ENCODE measurements at places on chromosomes 12 and 14.

- no peak for DNase-seq
Observed at GRCh38 chr12:131134523-131135310, 181.0 kb downstream of the ADGRD1 start.

- DNase-seq = no peak
Observed at GRCh38 chr14:29039171-29039570, 272.6 kb downstream of the FOXG1 start.

DNA sequence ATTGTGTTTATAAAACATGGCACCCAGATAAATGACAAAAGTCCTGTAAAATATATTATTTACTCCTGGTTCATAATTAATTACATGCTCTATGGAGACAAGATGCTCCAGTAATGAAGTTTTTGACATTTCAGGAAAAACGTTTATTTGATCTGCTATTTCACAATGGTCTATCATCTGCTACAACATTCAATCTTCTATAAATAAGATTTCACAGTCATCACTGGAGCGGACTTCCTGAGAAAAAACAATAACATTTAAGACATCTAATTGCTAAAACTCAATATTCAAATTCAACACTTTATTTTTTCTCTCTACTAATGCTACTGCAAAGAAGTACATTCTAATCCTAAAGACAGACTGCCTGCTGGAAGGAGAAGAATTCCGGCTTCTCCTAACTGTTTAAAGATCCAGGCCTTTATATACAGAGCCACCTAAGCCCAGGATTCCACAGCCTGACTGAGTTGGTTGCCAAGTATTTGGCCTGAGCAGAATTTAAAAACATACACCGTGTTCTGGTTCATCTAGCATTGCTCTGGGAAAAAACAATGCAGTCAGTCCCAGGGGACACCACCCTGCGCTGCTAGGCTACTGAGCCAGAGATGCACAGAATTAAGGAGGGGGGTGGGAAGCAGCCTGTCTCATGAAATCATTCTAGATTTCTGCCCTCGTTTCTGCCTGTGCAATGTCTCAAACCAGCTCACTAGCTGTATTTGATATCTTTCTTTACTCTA, 58.0 kb downstream of the TMTC1 start:
- DNase-seq = no peak

- peak; percentile 9 for DNase-seq
Observed at GRCh38 chr14:43894534-43894933, 612.5 kb downstream of the FSCB start.

DNA sequence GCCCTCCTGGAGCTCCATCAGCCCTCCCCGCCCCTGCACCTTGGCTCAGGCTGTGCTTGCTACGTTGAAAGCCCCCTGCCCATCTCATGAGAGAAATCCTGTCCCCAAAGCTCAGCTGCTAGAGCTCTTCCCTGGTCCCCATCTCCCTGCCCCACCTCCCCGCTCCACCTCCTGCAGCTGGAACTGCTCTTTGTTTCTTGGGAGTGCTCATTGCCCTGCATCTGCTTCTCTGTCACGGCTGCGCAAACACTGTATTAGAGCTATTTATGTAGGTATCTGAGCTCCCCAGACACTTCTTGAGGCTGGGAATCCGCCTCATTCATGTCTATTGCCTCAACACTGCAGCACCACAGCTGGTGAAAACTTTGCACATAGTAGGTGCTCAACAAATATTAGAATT, 32.8 kb upstream of the PRIMA1 start:
- no peak for DNase-seq

GRCh38 chr12:95605875-95606274, 54.6 kb upstream of the USP44 start:
- DNase-seq = no peak

DNA sequence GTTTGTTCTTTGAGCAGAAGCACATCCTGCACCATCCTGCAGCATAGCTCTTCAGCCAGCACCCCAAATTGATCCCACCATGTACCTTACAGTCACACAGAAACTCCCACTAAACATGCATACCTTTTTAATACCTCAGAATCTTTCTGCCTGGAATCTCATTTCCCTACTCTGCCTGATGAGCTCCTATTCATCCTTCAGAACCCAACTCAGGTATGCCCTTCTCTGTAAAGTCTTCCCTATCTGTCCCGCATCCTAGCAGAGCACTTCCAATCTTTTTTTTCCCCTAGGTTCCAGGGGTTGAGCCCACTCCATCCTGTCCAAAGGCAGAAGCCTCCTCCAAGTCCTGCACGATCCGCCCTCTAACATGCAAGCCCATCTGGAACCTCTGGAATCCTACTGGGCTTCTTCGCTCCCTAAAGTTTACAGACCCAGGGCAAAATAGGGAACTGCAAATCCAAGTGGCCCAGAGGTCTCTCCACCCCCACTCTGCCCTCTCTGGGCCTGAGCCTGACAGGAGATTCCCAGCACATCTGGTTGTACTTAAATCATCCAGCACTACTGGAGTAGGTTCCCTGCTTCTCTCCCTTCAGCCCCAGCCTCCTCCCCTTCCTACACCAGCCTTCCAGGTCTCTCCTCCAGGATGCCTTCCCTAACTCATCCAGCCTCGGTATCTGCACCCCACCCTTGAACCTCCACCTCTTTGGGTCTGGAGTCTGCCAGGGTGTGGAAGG, 4.1 kb upstream of the FIGNL2 start:
- DNase-seq = no peak
